ENCODE measurements at places on chromosomes 5 and 9.

DNA sequence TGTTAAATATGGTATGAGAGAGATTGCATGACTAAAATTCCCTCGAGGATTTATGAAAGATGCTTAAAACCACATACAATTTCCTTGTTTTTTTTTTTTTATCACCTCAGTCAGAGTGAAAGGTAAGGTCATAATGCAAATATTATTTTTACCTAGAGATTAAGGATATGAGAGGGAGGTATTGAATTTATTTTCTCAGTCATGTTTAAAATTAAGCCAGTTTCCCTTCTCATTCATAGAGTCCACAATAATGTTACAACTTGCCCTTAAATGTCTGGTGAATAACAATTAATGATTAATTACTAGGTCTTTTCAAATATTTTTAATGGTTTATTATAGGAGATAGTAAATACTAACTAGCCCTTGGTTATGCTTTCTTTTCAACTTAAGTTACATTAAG lies 144.9 kb upstream of the HAPLN1 start:
- no peak for DNase-seq

DNA sequence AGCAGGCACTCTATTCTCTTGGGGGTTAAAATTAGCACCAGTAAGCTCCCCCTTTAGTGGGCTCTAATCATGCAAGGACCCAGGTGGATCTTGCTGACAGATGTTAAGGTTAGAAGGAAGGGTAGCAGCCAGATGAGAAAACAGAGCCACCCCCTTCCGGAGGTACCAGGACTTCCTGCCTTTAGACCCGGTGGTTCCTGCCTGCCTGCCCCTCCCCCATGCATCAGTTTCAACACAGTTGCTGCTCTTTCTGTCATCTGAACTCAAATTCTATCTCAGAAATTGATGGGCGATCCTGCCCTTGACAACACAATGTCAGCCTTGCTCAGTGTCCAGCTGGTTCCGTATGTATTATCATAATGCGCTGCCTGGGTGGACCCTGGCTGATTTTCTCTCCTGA lies 287.3 kb downstream of the EBF1 start:
- DNase-seq: no peak

GRCh38 chr5:1772634-1773033 lies 27.0 kb downstream of the MRPL36 start:
- no peak for DNase-seq

GRCh38 chr5:99724732-99725290 lies 796.0 kb upstream of the CHD1 start:
- DNase-seq: no peak

DNA sequence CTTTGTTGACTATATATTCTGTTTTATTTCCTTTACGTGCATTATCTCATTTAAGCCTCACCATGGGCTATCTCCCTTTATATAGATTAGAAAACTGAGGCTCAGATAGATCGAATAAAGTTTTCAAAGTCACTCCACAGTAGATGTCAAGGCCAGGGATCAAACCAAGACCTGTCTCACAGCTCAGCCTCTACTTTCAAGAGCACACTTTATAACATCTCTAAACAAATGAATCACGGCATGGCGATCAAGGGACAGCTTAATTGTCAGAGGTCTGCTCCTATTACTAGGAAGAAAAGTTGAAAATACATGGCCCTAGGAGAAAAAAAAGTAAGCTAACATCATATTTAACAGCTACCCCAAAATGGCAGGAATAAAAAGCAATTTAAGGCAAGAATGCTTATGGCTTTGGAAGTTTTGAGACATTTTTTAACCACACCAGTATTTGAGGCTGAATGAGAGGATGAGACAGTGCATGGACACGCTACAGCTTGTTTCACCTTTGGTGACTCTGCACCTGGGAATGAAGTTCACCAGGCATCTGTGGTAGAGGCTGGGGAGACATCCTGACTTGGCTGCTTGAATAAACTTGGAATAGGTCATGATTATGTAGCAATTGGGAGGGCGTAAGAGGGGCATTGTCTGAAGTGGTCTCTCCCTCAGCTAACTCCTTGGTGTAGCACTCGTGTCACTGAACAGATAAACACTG lies 486.8 kb upstream of the WWC1 start:
- DNase-seq: no peak

- no peak for DNase-seq
Measured at GRCh38 chr5:35166043-35166442, 64.2 kb downstream of the PRLR start.

GRCh38 chr5:55691265-55692105 lies 20.6 kb downstream of the SLC38A9 start:
- DNase-seq: no peak

- DNase-seq: no peak
Measured at GRCh38 chr9:78712903-78713613, 416.1 kb downstream of the PSAT1 start.

DNA sequence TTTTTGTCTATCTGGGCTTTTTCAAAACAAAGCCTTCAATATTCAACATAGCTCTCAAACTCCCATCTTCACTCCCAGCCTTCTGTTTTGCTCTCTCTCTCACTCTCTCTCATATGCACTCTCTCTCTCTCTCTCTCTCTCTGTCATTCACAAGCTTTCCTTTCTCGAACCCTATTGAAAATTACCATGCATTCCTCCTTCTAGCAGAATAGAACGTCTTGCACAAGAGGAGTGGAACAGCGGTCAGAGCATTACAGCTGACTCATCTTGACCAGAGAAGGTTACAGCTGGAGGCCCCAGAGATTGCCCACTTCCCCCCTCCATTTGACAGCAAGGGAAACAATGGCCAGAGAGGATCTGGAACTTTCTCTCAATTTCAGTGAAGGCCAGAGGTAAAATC lies 51.0 kb upstream of the LIFR start:
- no peak for DNase-seq

GRCh38 chr9:91750343-91750742 lies 199.7 kb downstream of the ROR2 start:
- no peak for DNase-seq

DNA sequence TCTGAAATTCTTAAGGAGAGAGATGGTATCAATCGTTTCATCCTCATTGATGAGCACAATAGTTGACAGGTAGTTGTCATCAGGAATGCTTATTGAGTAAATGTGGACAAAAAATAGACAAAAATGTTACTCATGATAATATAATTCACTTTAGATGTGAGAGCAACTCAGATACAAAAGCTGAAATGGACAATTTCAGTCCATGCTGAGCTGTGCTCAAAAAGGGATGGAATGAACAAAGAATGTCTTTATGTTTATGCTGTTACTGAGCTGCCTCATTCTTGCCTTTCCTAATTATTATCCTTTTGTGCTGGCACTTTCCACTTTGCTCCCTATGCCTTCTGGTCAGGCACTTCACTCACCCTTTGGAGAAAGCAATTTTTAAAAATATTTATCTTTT lies 49.5 kb downstream of the JAKMIP2 start:
- no peak for DNase-seq
